ENCODE measurements at places on chromosomes 11 and 22.
A peak's percentile ranks its signal among the peaks of the same experiment; 100 is the strongest.

GRCh38 chr11:122068141-122068540 is 47.9 kb downstream of the BLID start:
- DNase-seq = no peak

DNA sequence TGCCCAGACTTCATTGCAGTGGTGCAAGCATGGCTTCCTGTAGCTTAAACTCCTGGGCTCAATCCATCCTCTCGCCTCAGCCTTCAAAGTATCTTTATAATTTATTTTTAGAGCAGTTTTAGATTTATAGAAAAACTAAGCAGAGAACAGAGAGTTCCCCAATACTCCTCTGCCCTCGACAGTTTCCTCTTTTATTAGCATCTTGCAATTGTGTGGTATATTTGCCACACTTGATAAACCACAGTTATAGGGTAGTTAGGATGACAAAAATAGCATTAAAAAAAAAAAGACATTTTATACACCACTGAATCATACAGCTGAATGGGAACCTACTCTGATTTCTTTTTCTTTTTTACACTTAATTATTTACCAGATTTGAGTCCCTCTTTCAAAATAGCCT is 31.2 kb downstream of the MS4A2 start:
- DNase-seq = no peak

DNA sequence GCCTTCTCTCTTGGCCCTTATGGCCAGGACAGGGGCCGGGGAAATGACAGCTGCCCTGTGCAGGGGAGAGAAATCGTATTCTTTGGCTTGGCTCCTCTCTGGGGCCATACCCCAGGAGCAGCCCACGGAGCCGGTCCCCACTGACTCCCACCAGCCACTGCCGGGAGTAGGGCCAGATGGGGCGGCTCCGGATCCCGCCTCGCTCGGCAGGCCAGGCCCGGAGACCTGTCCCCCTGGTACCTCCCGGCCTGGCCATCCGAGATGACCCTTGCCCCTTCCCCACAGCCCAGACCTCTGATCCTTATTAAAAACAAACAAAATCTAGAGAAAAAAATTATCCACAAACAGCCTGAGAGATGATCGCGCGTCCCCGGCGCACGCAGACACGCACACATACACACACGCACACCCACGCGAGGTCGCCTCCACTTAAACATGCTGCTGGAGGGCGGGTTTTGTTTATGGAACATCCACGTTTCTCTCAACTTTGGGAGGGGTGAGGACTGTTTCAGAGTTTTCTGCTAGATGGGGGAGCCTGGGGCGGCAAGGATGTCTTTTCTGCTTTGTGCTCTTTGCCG is 59.1 kb downstream of the IGLL1 start:
- no peak for DNase-seq

DNA sequence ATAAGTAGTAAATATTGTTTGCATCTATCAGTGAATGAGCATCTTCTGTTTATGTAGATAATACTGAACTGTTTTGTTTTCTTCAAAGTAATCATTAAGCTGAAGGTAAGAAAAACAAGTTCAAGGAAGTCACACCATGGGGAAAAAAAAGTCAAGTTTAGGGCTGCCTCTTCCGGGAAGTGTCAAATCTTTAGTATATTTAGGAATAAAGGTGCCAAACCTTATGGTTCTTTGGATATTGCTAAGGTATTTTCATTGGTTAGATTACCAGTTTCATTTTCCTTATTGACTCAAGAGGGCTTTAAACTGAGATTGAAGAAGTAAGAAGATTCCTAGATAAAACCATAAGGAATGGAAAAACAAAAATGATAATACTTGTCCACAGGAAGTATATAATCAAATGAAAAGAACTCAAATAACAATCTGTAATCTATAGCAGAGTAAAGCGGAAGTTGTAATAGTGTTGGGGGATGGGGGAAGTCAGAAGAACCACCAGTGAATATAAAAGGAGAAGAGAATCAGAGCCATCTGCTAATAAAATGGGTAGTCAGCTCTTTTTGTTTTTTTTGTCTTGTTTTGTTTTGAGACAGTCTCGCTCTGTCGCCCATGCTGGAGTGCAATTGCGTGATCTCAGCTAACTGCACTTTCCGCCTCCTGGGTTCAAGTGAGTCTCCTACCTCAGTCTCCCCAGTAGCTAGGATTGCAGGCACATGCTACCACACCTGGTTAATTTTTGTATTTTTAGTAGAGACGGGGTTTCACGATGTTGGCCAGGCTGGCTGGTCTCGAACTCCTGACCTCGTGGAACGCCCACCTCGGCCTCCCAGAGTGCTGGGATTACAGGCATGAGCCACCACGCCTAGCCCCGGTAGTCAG is 2.3 kb downstream of the ATM start:
- DNase-seq = peak; percentile 33

DNA sequence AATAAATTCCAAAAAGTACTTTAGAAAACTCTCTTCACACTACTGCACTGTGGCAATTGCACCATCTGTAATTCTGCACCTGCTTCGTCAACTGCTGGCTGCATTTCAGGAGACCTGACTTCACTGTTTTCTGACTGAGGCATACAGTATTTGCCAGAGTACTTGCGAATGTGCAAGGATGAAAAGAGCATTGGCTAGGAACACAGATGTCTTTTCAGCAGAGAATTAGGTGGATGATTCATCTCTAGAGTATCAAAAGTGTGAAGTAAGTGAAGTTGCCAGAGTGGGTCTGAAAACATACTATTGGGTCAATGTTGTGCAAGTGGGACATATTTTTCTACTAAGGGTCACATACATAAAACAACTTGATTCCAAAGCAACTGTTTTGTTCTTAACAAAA is 427.5 kb upstream of the CCDC90B start:
- DNase-seq = no peak

DNA sequence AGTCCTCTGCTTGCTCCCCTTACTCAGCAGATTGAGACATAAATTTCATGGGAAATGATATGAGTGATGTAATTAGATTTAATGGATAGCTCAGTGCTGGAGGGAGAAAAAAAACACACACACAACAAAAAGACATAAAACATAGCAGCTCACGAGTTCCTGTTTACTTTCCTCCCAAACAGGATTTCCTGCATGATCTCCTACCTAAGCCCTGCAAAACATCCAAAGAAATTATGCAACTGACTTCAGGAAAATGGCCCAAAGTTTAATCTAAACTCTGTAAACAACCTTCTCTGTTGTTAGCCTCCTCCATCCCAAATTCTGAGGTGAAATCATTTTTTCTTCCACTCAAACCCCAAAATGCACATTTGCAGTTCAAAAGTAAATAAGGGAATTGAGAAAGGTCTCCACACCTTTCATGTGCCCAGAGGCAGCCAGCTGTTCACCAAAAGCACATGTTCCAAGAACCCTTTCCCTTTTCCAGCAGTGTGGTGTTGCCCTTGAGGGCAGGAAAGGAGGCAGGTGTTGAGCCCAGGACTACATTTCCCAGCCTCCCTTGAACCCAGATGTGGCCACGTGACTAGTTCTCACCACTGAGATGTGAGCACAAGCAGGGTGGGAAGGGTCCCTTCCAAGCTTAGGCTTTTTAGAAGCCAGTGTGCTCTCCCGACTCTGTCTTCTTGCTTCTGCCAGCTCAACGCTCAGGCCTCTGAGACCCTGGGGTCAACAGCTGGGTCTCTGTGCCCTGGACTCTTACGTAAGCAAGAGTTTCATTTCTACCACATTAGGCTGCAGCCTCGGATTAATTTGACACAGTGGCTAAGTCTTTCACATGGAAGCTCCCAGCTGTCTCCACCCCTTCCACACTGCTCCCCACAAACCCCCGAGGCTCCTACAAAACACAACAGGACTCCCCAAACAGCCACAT is 301.2 kb downstream of the CTTN start:
- DNase-seq = no peak

GRCh38 chr11:44008088-44008501 is 39.7 kb upstream of the ACCSL start:
- no peak for DNase-seq

DNA sequence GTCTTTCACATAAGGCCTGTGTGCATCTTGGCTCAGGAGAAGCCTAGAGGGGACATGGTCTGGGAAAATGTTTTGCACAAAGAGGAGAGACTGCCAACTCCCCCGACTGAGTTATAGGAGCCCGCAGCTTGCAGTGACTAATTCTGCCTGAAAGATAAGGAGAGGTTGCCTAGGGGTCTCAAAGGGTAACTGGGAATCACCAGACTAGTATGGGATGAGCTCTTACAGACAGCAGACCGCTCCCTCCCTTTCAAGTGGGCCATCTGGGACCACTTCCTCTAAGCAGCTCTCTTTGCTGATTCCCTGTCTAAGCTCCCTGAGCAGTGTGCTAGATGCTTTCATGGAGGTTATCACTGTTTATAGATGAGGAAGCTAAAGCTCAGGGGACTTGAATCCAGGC is 105.1 kb downstream of the TENM4 start:
- no peak for DNase-seq

DNA sequence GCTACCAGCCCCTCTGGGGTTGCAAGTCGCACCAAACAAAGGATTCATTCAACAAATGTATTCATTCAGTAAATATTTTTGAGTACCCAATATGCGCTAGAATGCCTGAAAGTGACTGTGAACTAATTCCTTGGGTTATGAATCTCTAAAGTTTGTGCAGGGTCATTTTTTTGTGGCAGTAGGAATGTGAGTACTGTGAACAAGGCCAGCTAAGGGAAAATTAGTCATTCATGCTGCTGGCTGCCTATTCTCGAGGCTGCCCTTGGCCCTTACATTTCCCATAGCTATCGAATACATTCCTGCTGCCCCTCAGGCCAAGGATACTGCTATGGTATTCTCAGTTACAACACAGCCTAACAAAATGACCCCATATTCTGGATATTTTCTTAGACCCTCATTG is 141.6 kb downstream of the TRPC6 start:
- no peak for DNase-seq

- no peak for DNase-seq
Measured at GRCh38 chr11:21761000-21761399, 431.9 kb upstream of the ANO5 start.

GRCh38 chr11:46607516-46607915 is 9.5 kb downstream of the HARBI1 start:
- DNase-seq = no peak

GRCh38 chr11:110463153-110463552 is 33.4 kb downstream of the FDX1 start:
- DNase-seq = no peak

GRCh38 chr11:96272529-96273222 is 70.3 kb downstream of the MAML2 start:
- no peak for DNase-seq

GRCh38 chr11:46361283-46362155 is 14.3 kb downstream of the DGKZ start:
- DNase-seq = peak; percentile 67

GRCh38 chr22:27780161-27780575 is 21.4 kb downstream of the MN1 start:
- DNase-seq = no peak

GRCh38 chr11:203945-204586 is 3.1 kb downstream of the BET1L start:
- no peak for DNase-seq

DNA sequence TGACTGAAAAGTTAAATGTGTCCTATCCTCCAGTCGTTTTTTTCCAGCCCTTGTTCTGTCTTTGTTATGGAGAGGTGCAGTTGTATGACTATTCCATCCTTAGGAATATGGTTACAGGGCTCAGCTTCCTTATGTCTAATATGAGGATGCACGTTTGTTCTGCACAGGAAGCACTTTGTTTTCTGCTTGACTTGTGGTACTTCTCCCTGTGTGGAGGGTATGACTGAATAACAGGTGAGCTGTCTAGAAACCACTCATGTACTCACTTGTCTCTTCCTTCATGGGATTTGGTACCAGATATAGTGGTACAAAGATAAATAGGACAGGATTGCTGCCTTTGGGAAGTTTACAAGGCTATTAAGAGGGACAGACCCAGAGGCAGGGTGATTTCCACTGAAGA is 17.4 kb downstream of the CABIN1 start:
- DNase-seq = no peak

GRCh38 chr11:31106968-31107576 is 262.5 kb downstream of the DCDC1 start:
- peak; percentile 29 for DNase-seq

DNA sequence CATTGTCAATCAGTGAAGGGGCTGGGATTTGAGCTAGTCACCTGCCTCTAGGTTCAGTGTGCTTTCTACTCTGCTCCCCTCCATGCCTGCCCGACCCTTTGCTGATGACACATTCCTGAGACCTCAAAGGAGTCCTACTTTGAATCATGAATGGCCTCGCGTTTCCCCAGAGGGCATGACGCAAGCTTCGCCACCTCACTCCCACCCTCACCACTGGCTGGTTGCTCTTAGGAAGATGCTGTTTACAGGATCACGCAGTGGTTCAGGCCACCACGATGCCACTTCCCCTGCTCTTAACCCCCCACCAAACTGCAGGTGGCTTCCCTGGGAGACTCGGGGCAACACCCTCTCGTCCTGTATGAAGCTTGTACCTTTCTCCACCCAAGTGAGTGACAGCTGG is 62.9 kb upstream of the B3GAT1 start:
- no peak for DNase-seq

- no peak for DNase-seq
Measured at GRCh38 chr11:131504199-131504949, 134.0 kb downstream of the NTM start.

DNA sequence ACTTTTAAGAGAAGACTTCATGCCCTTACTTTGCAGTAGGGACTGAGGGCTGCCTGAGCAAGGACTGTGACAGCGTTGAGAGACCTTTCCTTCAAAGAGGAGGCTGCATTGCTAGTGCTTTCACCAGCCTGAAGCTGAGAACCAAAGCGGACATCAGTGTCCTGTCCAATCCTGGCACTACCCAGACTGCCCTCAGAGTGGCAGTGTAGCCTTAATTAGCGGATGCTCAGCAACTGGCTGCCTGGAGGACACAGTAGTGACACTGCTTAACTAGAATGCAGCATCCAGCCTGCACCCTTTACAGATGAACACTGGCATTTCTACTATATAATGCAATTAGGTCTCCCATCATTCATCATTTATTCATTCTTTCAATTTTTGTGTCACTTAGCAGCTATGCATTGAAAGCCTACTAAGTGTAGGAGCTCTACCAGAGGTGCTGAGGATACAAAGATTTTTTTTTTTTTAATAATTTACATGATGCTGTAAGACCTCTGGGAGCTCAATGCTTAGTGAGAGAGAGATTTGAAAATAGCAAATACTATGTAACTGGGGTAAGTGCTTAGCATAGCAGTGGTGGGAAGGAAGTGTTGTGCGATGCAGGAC is 36.9 kb upstream of the SLC36A4 start:
- peak; percentile 72 for DNase-seq

- DNase-seq = no peak
Measured at GRCh38 chr11:96373826-96374225, 15.9 kb downstream of the CCDC82 start.

DNA sequence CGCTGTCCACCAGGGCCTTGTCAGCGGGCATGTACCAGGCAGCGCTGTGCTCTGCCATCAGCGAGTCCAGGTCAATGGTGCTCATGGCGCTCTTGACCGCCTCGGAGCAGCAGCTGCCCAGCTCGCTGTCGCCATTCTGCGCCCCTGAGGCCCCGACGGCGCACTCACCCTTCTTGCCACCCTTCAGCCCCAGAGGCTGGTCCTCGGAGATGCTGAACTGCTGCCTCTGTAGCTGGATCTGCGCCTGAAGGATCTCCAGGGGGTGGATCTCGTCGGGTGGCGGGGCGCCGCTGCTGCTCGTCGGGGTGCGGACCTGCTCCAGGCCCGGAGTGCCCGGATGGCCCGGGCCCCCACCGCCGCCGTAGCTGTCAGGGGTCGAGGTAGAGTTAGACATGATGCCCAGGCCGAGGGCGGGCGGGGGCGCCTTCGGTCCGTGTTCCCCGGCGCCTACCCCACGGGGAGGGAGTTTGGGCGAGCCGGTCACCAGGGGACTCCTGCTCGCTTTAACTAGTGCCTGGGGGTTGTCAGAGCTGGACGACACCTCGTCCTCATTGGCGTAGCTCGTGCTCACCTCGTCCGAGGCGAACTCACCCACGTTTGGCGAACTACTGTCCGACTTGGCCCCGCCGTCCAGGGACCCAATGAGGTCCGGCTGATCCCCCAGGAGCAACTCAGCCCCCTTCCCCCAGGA is 4.6 kb downstream of the MN1 start:
- DNase-seq = no peak
